Activated CD8-positive, alpha-beta memory T cell treated with anti-CD3 and anti-CD28 coated beads, Interleukin-2, amount 10 ng/mL, durations not matched to agents 7 days and 5 days (primary cell): ENCODE measurements at places on chromosomes 12 and 14.

- no peak for DNase-seq
Observed at GRCh38 chr12:2589381-2589780, 205.4 kb upstream of the FKBP4 start.

DNA sequence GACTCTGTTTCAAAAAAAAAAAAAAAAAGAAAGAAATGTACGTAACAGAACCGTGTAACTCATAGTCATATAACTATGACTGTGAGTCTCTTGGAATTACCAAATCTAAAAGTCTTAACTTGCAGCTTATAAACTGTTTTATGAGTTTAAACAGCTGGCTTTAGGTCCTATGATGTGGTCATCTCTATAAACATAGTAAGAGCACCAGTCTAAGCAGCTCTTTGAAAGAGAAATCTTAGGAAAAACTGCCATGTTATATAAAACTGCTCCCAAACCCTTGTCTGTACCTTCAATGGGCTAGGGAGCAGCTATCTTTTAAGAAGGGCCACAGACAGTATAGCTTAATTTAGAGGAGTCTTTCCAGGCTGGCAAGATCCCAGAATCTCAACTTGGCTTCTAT, 115.5 kb upstream of the AEBP2 start:
- DNase-seq: no peak

DNA sequence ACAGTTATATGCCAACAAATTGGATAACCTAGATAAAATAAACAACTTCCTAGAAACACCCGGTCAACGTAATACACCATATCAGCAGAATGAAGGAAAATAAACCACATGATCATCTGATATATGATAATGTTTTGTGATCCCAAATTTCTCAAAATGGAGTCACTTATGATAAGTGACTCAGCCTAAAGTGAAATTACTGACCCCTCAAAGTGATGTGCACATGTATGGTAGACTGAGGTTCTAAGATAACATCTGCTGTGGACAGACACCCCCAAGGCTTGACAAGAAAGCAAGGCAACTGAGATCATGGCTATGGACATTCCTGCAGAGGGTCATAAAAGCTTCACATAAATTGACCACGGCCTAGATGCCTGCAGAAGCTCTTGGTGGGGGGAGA, 105.1 kb upstream of the DCN start:
- no peak for DNase-seq

GRCh38 chr12:64706857-64707256, 52.3 kb downstream of the GNS start:
- DNase-seq: no peak

DNA sequence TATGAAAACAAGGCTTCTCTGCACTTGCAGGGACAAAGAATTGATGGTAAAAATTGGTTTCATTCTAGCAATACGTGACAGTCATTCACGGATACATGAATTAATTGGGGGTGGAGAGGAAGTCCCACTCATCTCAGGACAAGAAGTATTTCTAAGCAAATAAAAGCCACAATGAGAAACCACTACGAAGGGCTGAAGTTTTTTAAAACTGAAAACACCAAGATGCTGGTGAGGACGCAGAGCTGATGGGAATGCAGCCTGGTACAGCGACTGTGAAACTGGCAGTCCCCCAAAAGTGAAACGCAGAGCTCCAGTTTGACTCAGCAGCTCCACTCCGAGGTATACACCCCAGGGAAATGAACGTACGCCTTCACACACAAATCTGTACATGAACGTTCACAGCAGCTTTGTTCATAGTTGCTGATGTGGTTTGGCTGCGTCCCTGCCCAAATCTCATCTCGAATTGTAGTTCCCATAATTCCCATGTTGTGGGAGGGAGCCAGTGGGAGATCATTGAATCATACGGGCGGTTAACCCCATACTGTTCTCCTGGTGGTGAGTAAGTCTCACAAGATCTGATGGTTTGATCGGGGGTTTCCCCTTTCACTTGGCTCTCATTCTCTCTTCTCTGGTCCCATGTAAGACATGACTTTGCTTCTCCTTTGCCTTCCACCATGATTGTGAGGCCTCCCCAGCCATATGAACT, 89.0 kb downstream of the SCARB1 start:
- peak; percentile 94 for DNase-seq

- DNase-seq: no peak
Observed at GRCh38 chr12:4086481-4086880, 187.1 kb upstream of the CCND2 start.

DNA sequence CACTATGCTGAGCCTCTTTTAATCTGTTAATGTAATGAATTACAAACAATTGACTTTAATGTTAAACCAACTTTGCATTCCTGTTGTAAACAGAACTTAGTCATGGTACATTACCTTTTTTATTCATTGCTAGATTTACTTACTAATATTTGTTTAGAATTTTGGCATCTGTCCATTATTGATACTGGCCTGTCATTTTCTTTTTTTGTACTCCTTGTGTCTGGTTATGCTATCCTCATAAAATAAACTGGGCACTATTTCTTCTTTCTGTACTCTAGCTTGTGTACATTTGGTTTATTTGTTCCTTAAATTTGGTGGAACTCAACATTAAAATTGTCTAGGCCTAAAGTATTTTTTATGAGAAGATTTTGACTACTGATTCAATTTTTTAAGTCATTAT, 32.1 kb downstream of the SPATA7 start:
- no peak for DNase-seq

- no peak for DNase-seq
Observed at GRCh38 chr14:47149326-47149725, 497.7 kb upstream of the RPL10L start.

- no peak for DNase-seq
Observed at GRCh38 chr12:67508830-67509229, 139.7 kb upstream of the DYRK2 start.

GRCh38 chr12:117042171-117042842, 56.9 kb downstream of the TESC start:
- no peak for DNase-seq

- DNase-seq: peak; percentile 72
Observed at GRCh38 chr14:50362764-50363713, 33.6 kb downstream of the CDKL1 start.

DNA sequence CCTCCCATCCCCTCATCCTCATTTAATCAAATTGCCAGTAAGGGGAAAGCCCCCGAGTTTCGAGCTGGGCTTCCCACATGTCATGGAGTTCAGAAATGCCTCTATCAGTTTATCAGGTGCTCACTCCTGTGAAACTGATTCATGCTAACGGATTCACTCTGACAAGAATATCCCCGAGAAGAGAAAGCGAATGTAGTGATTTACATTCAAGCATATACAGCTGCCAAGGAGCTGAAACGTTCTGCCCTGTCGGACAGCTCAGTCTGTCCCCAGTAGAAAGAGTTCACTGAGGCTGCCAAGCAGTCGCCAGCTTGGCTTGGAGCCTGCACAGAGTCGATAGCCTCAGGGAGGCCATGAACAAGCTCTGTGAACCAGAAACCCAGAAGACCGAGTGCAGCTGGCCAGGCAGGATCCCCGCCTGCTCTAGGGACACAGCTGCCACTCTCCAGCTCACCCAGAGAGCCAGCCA, 88.4 kb downstream of the TMCC3 start:
- DNase-seq: no peak

DNA sequence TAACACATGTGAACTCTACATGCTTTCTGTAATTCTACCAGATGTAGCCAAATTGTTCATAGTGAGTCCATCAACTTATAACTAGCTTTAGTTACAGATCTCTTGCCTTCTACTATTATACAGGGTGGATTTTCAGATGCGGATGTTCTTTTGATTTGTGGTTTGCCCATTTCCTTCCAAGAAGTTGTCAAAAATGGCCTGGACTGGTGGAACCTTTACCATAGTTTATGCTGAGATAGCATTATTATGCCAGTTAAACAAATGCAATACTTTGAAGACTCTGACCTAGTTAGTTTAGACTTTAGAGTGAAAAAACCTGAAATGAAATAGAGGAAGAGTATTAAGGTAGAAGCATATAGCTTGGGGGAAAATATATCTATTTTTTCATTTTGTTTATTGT, 27.4 kb upstream of the CFL2 start:
- DNase-seq: no peak

- DNase-seq: no peak
Observed at GRCh38 chr14:56782711-56783110, 27.6 kb downstream of the OTX2 start.

DNA sequence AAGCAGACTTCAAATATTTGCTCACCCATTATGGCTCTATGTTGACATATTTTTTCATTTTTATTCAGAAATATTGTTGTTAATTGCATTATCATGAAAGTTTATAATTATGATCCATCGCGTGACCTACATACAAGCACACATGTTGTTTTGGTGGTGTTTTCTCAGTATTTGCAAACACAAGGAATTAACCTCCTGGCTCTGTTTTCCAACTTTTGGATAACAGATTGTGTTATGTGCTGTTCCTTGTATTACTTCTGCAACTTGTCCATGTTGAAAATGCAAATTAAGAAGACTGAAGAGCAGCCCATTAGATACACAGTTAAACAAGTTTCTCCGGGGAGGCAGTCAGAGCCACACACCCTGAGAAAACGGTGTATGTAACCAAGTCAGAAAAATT, 201.2 kb downstream of the SEC23A start:
- no peak for DNase-seq

GRCh38 chr12:55780685-55781084, 36.8 kb downstream of the SARNP start:
- DNase-seq: no peak

DNA sequence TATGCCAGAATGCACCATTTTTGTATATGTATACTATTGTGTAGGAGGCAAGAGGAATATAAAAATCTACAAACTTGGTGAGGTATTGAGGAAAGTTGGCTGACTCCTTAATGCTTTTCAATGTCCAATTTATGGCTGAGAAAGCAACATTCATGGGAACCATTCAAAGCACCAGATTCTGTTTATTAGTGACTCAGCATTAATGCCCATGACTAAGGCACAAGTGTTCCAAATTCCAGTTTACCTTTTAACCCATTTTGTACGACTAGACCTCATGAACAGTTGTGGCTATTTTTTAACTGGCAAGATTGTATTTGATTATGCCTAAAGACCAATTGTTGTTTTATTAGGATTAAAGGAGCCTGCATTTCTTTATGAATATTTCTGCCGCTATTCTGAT, 375.4 kb upstream of the ATP2B1 start:
- DNase-seq: no peak

DNA sequence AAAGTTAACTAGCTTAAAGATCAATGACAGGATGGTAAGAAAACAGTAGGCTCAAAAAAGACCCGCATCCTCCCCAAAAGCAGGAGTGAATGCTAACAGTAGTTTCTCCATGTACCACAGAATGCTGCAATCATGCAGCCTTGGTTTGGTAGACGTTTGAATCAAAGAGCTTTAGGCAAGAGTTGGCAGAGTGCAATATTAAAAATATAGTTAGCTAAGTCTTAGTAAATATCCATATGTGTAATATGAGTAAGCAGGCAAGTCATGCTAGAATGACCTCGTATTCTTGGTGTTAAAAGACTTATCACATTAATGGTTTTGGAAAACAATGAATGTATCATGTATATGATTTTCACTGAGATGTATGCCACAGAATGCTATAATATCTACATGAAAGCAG, 18.8 kb upstream of the KLRF1 start:
- DNase-seq: no peak

DNA sequence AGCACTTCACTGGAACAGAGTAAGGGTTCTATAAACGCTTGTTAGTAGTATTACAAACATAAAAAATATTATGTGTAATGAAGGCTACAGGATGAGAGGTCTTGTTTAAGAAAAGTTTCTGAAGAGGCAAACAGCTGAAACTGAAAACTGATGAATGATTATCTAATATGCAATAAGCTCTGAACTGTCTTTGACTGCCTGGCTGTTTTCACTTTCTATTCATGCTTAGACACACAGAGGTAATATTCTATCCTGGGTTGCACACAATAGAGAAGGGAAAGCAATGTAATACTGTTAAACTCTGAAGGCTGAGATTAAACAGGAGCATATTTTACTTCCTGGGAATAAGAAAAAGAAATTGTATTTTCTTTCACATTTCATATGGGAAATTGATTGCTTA, 251.3 kb downstream of the ALX1 start:
- no peak for DNase-seq

DNA sequence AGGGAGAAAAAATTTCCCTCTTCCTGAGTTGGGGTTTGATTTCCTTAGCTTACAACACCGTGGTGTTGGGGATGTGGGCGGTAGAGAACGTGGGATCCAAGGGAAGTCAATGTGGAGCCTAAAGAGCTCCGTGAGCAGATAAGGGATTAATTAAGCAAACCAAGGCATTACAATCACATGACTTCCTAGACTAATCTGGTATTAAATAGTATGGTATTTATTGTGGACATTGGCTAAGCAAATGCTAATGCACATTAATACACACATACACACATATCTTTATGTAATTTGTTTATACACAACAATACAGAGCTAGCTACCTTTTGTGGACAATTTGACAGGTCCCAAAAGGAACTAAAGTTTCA, 791 bp upstream of the RNF41 start:
- no peak for DNase-seq

GRCh38 chr12:94240171-94240570, 91.8 kb downstream of the PLXNC1 start:
- DNase-seq: no peak

- DNase-seq: no peak
Observed at GRCh38 chr14:95651821-95652583, 34.2 kb upstream of the TCL1B start.

DNA sequence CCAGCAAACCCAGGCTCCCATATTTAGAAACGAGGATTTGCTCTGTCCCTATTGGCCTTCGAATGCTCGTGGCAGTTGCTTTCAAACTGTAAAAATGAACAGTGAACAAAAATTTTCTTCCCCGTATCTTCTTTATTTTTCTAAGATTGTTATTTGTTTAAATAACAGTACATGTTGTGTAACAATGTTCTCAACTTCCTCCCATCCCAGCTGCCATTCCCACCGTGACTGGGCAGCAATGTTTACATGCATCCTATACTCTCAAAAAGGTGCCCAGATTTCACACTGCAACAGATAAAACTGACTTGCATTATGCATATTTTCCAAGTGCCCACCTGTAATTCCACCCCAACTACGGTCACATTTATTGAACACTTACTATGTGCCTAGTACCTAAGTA, 12.8 kb downstream of the VCPKMT start:
- no peak for DNase-seq

DNA sequence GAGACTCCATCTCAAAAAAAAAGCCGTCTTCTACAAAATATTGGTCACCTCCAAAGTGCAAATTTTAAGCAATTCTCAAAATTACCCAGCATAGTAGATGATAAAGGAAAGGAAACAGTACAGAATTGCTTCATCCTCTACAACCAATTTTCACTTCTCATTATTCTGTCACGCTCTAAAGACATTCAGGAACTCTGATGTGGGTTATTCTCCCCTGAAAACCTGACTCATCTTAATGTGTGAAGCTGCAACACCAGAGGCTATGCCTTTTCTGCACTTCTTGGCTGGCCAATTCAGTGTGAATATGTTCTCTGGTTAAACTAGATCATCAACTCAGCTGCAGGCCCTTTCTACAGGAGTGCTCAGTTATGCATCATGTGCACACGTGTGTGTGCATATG, 11.0 kb downstream of the PTGER2 start:
- DNase-seq: peak; percentile 71

GRCh38 chr12:9634177-9634803, 26.6 kb upstream of the KLRB1 start:
- peak; percentile 85 for DNase-seq

GRCh38 chr14:93921001-93921806, 5.9 kb upstream of the FAM181A start:
- no peak for DNase-seq
